ENCODE measurements at places on chromosomes 12 and 14.

DNA sequence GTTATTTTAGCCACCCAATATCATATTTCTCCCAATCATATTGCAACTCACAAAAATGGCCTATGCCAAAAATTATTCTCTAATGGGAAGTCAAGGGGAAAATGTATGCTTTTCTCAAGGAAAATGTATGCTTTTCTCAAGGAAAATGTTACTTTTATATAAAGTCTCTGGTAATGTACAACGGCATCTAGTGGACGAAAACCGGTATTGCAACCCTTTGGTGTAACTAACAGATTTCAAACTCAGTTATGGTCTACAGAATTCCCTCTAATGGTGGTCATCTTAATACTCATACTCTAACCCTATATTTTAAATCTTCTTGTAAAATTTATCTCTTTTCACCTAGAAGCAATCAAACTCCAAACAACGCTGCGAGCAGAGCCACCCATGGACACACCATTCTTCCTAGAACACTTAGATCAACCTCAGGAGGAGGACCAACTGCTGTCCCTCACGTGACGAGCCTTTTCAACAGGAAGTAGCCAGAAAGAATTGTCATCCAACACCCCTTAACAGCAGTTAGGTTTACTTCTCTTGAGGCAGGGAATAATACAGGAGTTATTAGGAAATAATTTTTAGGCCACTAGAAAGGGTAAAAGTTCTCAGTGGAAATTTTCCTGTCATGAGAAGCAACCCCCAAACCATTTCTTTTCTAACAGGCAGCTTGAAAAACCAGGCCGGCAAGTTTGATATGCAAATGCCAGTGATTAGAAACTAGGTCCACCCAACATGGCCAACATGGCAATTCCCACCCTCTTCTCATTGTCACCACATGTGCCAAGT lies 20.1 kb downstream of the APOBEC1 start:
- DNase-seq: no peak

DNA sequence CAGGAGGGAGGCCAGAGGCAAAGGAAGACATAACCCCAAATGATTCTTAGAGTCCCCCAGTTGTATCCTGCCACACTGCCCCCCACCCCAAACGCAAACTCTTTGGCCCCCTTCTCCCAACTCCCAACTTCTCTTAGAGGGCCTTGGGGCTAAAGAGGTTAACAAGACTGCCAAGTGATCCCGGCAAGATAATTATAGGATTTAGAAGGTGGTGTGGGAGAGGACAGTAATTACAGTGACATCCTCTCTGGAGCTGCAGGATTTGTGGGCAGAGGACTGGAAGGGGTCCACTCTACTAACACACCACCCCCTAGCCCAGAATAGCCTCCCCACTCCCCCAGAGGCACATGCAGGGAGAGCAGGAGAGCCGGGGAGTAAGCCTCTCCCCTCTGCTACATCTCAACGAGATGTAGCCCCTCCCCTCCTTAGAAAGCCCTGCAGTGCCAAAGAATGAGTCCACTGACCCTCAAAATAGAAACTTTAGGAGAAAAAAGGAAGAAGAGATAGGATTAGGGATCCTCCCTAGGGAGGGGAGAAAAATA lies 5.3 kb upstream of the GDF11 start:
- DNase-seq: no peak

DNA sequence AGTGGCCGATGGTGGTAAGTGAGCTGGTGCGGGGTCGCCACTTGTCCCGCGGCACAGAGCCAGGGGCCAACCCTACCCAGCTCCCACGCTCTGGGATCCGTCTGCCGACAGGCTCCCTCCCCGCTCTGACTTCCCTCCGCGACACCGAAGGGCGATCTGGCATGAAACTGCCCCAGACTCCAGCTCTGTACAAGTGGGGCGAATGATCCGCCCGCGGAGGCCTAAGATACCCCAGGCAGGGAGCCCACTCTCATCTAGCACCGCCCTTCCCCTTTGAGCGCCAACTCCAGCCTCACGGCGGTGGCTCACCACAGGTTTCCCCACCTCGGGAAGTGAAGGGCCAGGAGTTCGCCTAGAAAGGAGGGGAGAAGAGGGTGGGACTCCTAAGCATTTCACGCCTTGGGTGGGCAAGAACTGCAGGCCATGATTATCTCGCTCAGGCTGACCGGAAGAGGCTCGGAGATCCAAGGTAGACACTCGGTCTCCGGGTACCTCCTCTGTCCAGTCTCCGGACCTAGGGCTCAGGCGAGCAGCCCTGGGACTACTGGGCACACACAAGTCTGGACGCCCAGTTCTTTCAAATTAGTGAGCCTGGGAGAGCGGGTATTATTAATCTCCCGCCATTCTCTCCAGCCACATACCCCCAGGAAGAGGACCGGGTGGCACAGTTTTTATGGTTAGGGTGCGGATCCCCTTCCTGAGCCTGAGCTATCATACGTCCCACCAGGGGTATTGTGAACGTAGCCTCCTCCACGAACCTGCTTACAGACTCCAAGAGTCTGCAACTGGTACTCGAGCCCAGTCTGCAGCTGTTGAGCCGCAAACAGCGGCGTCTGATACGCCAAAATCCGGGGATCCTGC lies 849 bp downstream of the WNT1 start:
- DNase-seq: no peak

DNA sequence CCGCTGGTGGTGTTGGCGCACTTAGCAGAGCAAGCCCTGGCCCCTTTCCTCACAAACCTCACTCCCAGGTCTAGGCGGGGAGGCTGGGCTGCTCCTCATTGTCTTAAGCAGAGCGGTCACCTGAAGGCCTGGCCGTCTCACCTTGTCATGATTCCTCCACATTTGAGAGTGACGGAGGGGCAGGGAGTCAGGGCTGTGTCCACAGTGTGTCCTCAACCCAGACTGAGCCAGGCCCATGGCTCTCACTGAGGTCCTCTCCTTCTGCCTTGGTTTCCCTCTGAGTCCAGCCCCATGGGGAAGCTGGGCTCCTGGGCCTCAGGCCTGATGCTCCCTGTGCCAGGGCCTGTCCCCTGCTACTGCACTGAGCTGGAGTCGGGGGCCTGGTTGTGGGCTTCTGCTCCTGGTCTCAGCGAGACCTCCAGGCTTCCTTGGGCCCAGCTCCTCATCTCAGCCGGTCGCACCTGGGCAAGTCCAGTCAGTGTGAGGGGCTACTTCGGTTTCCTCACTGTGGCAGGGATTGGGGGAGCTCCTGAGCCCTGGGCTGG lies 44.9 kb downstream of the KRT80 start:
- DNase-seq: no peak

- DNase-seq: no peak
These were observed 236.2 kb downstream of the EGLN3 start for GRCh38 chr14:33714527-33715226.

DNA sequence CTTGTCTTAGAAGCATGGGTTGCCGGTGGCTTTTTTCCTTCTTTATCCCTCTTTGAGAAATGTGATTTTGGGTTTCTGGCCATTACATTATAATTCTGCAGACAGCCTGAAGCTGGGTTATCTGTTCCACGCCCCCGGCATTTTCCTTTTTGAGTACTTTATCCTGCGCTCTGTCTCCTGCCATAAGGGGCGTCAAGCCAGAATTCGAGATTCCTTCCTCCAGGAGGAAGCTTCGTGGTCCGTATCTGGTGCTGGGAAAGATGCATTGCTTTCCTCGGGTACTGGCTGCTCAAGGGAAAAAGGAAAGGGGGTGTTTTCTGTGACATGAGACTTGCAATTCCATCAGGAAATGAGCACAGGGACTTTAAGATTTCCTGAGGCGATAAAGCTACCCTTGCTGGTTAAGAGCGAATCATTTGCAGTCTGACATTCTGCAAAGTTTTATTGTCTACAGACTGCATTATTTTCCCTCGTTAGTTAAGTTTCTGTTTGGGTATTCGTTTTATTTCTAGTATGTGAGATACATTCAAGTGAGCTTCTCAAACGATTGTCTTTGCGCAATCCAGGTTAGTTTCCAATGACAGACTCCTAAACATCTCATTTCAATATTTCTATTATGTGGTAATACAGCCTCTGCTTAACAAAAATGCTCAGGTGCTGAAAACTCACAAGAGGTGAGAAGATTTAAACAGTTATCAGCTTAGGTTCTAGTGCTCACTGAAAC lies 694 bp downstream of the AKAP5 start:
- no peak for DNase-seq

- no peak for DNase-seq
These were observed 104.7 kb downstream of the PAH start for GRCh38 chr12:102812344-102812743.

DNA sequence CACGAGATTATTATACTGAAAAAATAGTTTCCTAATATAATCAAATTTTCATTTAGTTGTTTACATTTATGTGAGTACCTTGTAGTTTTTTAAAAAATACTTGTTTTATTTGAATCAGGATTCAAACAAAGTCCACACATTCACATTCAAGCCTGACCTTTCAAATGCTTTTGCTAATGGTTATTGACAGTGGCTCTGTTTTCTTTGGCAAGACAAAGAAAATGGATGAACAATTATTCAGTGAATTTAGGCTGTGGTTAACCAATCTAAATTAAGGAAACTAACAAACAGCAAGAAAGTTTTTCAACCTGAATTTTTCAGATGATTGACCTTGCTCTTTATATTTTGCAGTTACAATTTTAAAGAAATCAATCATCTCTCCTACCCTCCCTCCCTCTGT lies 9.7 kb downstream of the SLC4A8 start:
- DNase-seq: no peak

- no peak for DNase-seq
These were observed 9.4 kb upstream of the STAC3 start for GRCh38 chr12:57260366-57260765.

DNA sequence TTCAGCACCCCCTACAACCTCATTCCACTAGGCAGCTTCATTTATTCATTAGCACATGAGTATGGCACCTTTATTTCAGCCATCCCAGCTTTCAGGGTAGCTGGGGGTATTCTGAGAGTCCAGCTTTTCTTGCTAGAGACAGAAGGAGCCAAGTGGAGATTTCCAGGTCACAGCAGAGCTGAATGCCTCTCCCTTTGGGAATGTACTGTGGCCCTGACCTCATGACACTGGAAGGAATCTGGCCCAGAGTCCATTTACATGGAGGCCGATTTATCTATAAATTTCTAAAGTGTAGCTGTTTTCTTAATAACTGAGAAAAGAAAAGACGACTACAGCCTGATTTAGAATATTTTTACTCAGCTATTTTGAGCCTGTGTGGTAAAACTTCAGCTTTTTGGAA lies 47.2 kb upstream of the JDP2 start:
- DNase-seq: no peak

- DNase-seq: no peak
These were observed 140.1 kb downstream of the SYNE2 start for GRCh38 chr14:63992858-63993257.

GRCh38 chr12:1886396-1887008 lies 31.9 kb downstream of the CACNA2D4 start:
- no peak for DNase-seq

DNA sequence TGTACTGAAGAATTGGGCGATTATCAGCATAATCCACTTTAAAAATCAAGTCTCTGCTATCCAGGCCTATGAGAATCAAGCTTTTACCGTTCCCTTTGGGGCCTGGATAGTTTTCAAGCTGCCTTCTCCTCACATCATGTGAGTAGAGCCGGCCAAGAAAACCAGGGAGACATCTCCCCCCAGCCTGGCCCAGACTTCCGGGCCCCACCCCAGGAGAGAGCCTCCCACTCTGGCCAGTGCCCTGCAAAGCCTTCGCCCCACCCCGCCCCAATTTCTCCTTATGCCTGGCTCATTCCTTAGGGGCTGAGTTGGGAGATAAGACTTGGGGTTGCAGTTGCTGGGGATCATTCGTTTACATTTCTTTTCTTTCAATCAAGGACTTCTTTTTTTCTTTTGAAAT lies 1.4 kb upstream of the TMEM132C start:
- DNase-seq: no peak

DNA sequence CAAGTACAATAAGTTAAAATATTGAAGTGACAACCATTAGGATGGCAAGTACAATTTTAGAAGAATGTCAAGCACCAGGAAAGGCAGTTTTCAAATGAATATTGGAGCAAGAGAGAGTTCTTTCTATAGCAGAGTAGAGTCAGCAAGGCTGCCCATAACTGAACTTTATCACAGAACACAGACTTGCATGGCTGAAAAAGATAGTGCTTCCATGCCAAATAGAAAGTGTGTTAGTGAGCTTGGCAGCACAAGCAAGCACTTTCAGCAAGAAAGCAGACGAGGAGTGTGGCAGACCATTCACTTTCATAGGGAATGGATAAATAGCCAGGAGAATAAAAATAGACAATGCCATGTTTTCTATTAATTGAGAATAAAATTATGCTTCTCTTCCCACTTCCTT lies 647.0 kb upstream of the MGAT4C start:
- DNase-seq: no peak

- DNase-seq: no peak
These were observed 1.4 kb upstream of the ABCD2 start for GRCh38 chr12:39620659-39621658.

- no peak for DNase-seq
These were observed 44.9 kb downstream of the KTN1 start for GRCh38 chr14:55624913-55625312.

DNA sequence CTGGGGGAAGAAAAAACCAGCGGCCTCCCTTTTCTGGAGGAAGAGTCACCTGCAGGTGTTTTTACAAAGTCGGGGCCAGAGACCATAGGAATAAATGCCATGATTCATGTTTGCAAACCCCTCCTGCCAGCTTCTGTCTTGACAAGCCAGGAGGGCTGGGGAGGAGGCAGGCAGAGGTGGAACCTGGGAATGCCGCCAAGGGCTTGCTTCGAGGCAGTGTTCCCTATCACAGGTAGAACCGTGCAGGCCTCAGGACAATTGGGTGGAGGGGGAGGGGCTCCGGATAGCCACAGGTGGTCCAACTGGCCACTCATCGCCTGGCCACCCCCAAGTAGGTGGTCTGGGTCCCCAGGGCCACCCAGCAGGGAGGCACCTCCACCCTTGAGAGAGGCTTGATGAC lies 14.2 kb upstream of the DLK1 start:
- DNase-seq: no peak

GRCh38 chr12:76201758-76202157 lies 117.3 kb upstream of the NAP1L1 start:
- no peak for DNase-seq

DNA sequence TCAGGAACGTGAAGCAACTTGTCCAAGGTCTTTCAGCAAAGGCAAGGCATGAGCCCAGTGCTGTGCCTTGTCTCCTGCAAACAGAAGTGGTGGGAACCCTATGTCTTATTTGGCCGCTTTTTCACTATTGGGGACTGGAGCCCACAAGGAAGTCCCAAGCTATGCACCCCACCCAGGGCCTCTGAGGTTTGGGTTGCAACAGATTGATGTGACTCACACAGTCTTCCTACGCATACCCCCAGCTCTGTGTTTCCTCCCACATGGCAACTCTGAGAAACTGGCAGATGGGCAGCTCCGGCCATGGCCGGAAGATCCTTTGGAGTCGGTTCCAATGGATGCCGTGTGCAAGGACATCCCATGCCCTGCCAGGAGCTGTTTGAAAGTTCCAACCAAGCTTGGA lies 28.3 kb upstream of the CMKLR1 start:
- DNase-seq: no peak

DNA sequence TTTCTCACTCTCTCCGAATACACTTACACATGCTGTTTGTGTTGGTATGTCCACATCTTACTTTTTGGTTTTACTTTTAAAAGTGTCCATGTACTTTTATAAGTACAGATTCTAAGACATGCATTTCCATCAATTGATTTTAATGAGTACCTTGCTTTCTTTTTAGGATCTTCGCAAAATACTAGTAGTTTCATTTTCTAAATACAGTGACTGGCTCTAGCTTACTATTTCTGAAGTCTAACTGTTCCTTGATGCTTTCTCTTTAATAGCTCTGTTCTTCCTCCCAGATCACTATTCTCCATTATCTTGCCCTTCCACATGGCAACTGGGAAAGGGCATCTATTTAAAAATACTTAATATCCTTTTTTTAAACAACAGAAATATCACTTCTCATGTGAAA lies 164.1 kb downstream of the KITLG start:
- no peak for DNase-seq

GRCh38 chr12:29700761-29701481 lies 82.8 kb downstream of the TMTC1 start:
- DNase-seq: no peak

Data from AG04449 (cell line).